ENCODE measurements at places on chromosomes 13 and 19. TPM values are rescaled to one million over a fixed set of nuclear protein-coding genes. Genes with fewer than 3 reads are reported as not detected.

IGLON5 gene
- not detected for total RNA-seq

CYP2F1 gene
- total RNA-seq, result not detected

GRK1 gene
- 0.02 TPM for total RNA-seq

ANKRD24 gene
- total RNA-seq, result 0.23 TPM

F7 gene
- not detected for total RNA-seq

MAB21L1 gene
- total RNA-seq, result not detected

PAN3 gene
- 10.2 TPM for total RNA-seq

RXFP2 gene
- not detected for total RNA-seq

SBK2 gene
- 2.9 TPM for total RNA-seq

CYP2A6 gene
- not detected for total RNA-seq

B3GNT3 gene
- total RNA-seq, result 3.2 TPM

SPACA4 gene
- not detected for total RNA-seq

IGFL3 gene
- total RNA-seq, result not detected

CD33 gene
- not detected for total RNA-seq

CACNG7 gene
- total RNA-seq, result 11.6 TPM

ZNF90 gene
- not detected for total RNA-seq

BCL3 gene
- total RNA-seq, result 88.4 TPM

HSH2D gene
- 0.05 TPM for total RNA-seq

B3GNT8 gene
- not detected for total RNA-seq

FFAR2 gene
- total RNA-seq, result not detected

SMAD9 gene
- total RNA-seq, result 0.05 TPM

CEACAM7 gene
- not detected for total RNA-seq

OR7C1 gene
- total RNA-seq, result not detected

EPSTI1 gene
- total RNA-seq, result not detected

SIX5 gene
- total RNA-seq, result 30.2 TPM

CATSPERD gene
- not detected for total RNA-seq

STRN4 gene
- 77.3 TPM for total RNA-seq

THSD8 gene
- total RNA-seq, result 13.2 TPM

RNF17 gene
- not detected for total RNA-seq

SHISA7 gene
- total RNA-seq, result not detected

FPR1 gene
- total RNA-seq, result not detected

LONP1 gene
- 64.7 TPM for total RNA-seq

OBI1 gene
- 10.8 TPM for total RNA-seq

PTGER1 gene
- not detected for total RNA-seq

RBM42 gene
- 186 TPM for total RNA-seq
